ENCODE measurements at places on chromosomes 12 and 14.
A peak's percentile ranks its signal among the peaks of the same experiment; 100 is the strongest.

DNA sequence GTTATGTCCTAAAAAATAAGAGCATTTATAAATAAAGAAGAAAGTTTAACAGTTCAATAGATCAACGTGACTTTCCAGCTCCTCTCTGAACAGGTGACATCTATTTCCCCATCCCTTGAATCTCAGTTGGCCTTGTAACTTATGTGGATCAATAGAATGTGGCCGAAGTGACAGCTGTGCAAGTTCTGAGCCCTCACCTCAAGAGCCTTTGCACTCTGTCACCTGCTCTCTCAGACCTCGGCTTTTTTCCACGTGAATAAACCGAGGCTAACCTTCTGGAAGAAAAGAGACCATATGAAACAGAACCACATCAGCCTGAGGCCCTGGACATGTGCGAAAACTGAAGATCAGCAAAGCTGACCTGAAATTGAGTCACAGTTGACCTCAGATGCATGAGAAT is 253.0 kb downstream of the DAD1 start:
- H3K27me3 ChIP-seq: peaks cover 7% of the 10 kb centered on the region
- H3K4me1 ChIP-seq: peaks cover 4% of the 10 kb centered on the region
- no peaks in the 10 kb centered on the region for H3K36me3 ChIP-seq
- no peak overlapping the region for H3K27ac ChIP-seq
- DNase-seq: peak; percentile 47
- no peak overlapping the region for H3K4me3 ChIP-seq

DNA sequence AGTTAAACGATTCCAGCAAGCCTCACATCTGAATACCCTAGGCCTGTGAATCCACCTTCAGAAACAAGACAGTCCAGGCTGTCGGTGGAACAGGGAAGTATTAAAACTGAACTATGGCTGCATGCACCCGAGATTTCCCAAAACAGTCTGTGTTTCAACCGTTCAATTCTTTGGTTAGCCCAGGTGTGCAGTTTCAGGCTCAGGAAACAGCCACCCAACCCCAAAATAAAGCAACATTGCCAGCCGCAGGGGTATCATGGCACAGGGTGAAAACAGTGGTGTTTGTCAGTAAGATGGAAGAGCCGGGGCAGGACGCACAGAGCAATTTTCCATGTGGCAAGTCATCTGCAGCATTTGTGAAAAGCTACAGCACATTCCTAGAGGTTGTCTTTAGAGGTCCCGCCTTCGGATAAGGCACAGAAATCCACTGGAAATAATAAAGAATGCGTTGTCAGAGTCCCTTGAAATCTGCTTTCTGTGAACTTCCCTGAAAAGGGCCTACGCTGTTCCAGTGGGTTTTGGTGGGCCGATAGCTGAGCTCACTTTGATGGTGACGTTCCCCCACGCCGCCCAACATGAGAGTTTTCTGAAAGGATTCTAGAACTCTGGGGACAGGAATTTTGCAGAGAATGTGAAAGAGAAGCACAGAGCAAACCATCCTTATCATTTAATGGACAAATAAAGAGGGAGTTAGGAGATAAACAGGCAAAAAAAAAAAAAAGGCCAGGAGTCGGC is 84.9 kb downstream of the BCL11B start:
- no peaks in the 10 kb centered on the region for H3K4me1 ChIP-seq
- H3K27ac ChIP-seq: no peak overlapping the region
- H3K36me3 ChIP-seq: no peaks in the 10 kb centered on the region

- H3K4me1 ChIP-seq: peaks cover 45% of the 10 kb centered on the region
- H3K27me3 ChIP-seq: peaks cover 3% of the 10 kb centered on the region
- H3K27ac ChIP-seq: peak overlapping the region; percentile 31
- H3K4me3 ChIP-seq: peak overlapping the region; percentile 78
- DNase-seq: no peak
Measured at GRCh38 chr12:55718015-55718414, 2.2 kb downstream of the BLOC1S1 start.

DNA sequence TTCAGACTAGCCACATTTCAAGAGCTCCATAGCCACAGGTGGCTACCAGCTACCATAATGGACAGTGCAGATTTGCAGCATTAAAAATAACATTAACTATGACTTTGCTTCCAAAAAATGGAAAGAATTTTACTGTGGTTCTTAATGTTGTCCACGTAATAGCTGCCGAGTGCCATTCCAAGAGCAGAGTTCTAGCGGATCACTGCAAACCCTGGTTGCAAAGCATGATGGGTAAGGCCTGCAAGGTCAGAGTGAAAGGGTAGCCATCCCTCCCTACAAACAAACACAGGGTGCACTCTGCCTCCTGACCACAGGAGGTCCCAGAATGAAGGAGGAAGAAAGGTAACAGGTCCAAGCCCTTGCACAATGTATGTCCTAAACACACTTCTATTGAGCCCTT is 157.6 kb downstream of the DPF3 start:
- peaks cover 12% of the 10 kb centered on the region for H3K4me1 ChIP-seq
- H3K27ac ChIP-seq: peak overlapping the region; percentile 49
- H3K36me3 ChIP-seq: peaks cover 18% of the 10 kb centered on the region
- DNase-seq: peak; percentile 27
- H3K27me3 ChIP-seq: peaks cover 12% of the 10 kb centered on the region

DNA sequence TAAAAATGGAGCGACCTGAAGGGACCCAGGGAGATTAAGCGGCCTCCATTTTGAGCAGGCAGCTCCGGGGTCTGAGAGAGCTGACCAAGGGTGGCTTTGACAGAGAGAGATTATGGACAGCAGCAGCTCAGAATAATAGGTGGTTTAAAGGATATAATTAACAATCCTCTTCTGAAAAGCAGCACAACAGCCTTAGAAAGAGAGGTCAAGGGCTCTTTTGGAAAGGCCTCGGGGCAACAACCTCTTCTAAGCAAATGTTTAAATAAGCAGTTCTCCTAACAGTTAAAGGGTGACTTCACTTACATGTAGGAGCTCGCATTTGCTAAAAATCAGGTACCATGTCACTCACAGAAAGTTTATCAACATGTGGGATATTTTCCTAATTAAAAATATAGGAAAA is 87.2 kb upstream of the FRMD6 start:
- H3K27me3 ChIP-seq: no peaks in the 10 kb centered on the region
- peaks cover 7% of the 10 kb centered on the region for H3K4me1 ChIP-seq
- no peak overlapping the region for H3K4me3 ChIP-seq
- DNase-seq: no peak
- H3K36me3 ChIP-seq: no peaks in the 10 kb centered on the region
- no peak overlapping the region for H3K27ac ChIP-seq

GRCh38 chr14:66503532-66503931 is 4.4 kb upstream of the GPHN start:
- no peaks in the 10 kb centered on the region for H3K27me3 ChIP-seq
- H3K4me3 ChIP-seq: no peak overlapping the region
- no peak for DNase-seq
